ENCODE measurements at places on chromosomes 12 and 14. TPM values are rescaled to one million over a fixed set of nuclear protein-coding genes. Genes with fewer than 3 reads are reported as not detected.
A peak's percentile ranks its signal among the peaks of the same experiment; 100 is the strongest.

MFAP5 gene
- 211 TPM for total RNA-seq

PMEL gene
- total RNA-seq, result 0.62 TPM

EIF2B1 gene
- 30.2 TPM for total RNA-seq

LRIG3 gene
- 64.3 TPM for total RNA-seq

- DNase-seq, result no peak
Measured at GRCh38 chr12:113057565-113058485, 1.3 kb downstream of the DTX1 start.

- DNase-seq, result peak; percentile 70
Measured at GRCh38 chr14:104993808-104994591, 8.4 kb downstream of the CLBA1 start.

GRCh38 chr14:37051680-37052079, 120.7 kb downstream of the SLC25A21 start:
- DNase-seq, result no peak

DNA sequence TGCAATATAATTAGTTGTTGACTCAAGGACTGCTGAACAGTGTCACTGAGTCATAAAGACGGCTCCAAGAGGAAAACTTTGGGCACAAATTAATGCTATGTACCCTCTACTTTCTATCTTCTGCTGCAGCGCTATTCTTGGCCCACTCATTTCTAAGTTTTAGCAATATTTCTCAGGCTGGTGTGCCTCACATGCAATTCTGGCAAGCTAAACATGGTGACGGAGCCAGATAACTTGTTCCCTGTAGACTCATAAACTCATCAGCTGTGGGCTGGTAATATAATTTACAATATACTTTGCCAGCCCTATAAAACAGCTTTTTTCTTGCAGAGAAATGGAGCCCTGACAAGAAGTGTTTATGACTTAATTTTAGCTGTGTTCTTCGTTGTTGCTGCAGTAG, 615.1 kb downstream of the NRXN3 start:
- DNase-seq, result no peak

LRRC9 gene
- total RNA-seq, result 0.27 TPM

ADAM21 gene
- total RNA-seq, result 0.09 TPM

- no peak for DNase-seq
Measured at GRCh38 chr12:96534339-96534738, 45.0 kb downstream of the CFAP54 start.

DNA sequence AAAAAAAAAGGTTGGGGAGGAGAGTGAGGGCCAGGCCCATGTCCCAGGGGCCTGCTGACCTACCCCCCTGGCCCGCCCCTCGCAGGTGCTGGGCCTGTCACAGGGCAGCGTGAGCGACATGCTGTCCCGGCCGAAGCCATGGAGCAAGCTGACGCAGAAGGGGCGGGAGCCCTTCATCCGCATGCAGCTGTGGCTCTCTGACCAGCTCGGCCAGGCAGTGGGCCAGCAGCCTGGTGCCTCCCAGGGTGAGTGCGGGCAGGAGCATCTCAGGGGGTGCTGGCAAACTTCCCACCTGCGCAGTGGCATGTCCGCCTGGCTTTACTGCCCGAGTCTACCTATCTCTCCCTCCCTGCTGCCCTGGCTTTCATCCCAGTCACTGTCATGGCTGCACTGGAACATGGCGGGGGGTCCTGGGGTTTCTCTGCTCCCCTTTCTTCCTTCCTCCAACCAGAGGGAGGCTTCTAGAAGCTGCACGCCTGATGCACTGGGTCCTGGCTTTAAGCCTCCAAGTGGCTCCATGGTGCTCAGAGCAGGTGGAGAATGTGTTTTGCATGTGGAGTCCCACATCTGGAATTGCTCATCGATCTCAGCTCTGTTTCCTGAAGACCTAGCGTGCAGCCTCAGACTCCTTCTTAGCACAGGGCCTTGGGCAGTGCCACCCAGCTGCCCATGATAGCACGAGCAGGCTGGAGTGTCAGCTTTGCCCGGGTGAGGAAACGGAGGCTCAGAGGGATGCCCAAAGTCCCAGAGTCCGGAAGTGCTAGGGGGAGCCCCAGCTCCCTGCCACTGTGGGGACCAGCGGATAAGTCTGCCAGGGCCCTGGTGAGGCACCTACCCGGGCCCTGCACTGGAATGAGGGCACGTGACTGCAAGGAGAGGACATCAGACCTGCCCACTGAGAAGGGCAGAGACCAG, 46.3 kb downstream of the PHETA1 start:
- peak; percentile 19 for DNase-seq

- DNase-seq, result peak; percentile 88
Measured at GRCh38 chr12:39443081-39443928, at the start of gene KIF21A. Gene KIF21A, minus strand, starts transcription at chr12:39443120. Its CDS starts 150 bp downstream, at chr12:39442970.

GRCh38 chr12:21500786-21501257, 613 bp downstream of the RECQL start:
- DNase-seq, result no peak

AREL1 gene
- 13.9 TPM for total RNA-seq

DNA sequence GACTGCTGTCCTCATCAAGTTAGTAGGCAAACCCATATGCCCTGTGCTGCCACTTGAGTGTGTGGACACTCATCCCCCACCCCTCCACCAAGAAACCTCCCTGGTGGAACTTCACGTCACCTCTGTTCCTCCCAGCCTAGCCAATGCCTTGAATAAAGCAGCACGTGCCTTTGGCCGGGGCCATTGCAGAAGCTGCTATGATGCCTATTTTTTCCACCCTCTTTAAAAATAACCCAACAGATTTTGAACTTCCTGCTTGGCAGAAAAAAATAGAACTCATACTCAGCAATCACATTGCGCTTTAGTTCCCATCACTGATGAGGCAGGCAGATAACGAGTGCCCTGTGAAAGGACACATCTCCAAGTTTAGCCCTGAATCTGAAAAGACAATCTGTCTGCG, 23.1 kb upstream of the PWP1 start:
- DNase-seq, result peak; percentile 50

GRCh38 chr14:75539162-75539560, 16.9 kb downstream of the BATF start:
- DNase-seq, result no peak

DNA sequence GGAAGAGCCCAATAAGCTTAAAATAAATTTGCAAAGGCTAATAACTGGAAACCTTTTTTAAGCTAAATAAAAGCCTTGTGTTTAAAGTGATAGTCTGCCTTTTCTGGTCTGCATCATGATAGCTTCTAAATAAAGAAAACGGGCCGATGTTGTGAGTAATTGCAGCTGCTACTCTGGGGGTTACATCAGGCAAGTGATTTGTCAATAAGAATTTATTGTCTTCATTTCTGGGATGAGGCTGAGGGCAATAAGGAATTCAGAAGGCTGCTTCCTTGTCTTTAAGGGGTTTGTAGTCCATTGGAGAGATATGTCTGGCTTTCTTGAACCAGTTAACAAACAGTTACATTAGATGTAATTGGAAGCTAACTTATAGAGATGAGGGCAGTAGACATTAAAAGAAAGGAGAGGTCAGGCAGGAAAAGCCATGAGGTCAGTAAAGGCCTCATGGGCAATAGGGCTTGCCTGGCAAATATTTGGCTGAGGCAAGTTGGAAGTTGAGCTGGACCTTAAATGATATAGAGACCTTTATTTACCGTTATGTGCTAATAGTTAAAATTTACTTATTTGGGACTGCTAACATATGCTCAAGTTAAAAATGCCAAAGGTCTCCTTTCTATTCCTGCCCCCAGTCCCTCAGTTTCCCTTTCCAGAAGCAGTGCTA, 85.0 kb downstream of the CRADD start:
- DNase-seq, result no peak

- DNase-seq, result no peak
Measured at GRCh38 chr12:41724216-41724615, 420.5 kb downstream of the GXYLT1 start.
